Stimulated activated CD4-positive, alpha-beta T cell treated with anti-CD3 and anti-CD28 coated beads, TNF-alpha, amount 100 ng/mL, for 4 hours (primary cell): ENCODE measurements at places on chromosomes 2 and 18.

- no peak for DNase-seq
These were observed 5.8 kb upstream of the DTYMK start for GRCh38 chr2:241692448-241692847.

DNA sequence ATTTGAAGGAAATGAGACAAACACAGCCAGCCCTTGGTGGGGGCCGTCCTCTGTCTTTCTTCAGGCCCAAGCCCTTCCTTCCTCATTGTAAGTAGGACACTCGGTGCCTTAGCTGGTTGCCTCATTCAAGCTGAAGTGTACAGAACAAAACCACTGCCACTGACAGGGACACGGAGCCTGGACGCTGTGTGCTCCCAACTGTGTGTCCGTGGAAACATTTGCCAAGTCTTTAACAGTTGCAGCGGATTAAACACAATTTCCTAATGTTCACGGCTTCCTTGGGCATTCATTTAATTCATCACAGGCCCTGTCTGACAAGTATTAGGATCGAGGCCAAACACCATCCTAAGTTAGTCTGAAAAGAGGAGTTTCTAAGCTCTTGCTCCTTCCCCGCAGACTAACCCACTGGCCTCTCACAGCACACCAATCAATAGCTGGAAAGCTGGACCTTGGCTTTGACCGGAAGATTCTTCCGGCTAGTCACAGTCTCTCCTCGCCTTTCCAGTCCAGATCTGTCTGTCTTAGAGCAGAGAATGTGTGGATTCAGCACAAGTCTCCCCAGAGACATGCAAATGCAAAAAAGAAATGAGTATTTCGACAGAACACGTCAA lies 68.7 kb upstream of the ACSL3 start:
- no peak for DNase-seq

- DNase-seq, result no peak
These were observed 159.0 kb upstream of the CCDC195 start for GRCh38 chr2:224875153-224875552.

- no peak for DNase-seq
These were observed 2.4 kb downstream of the MTCL1 start for GRCh38 chr18:8707556-8708300.

GRCh38 chr2:136322428-136322827 lies 204.5 kb upstream of the CXCR4 start:
- no peak for DNase-seq

DNA sequence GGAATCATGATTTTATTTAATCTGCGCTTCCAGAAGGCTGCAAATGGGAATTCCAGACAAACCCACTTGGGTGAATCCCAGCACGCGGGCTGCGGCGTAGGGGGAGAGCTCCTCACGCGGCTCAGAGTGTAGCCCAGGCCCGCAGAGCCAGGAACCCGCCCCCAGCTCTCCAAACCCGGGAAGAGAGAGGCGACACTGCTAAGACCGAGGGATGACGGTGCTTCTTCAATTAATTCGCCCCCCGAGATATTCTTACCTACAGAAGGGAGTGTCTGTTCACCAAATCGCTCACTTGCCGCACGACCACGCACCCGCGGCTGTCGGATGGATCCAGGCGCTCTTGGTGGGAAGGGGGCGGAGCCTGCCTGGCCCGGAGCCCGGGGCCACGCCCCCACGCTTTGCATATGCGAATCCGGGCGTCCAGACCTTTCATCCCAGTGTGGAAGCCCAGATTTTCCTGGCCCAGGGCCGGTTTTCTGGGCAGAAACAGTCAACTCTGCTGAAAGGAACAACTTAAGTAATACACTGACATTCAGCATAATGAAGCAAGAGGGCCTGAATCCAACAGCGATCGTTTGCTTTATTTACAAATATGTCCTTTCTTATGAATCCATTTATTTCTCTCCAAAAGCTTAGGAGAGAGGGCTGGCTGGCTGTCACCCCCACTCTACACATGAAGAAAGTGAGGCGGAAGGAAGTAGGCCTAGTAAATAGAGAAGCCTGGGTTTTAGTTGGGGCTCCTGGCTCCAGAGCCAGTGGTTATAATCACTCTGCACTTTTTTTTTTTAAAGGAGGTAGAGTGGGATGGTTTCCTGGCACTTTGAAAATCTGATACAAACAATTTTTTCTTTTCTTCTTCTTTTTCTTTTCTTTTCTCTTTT lies at the start of gene SLC19A3:
Gene SLC19A3, minus strand, starts transcription at position 342 of the 881 bp plus-strand sequence. CDS start 15,710 bp downstream, outside the sequence.
- DNase-seq, result no peak

DNA sequence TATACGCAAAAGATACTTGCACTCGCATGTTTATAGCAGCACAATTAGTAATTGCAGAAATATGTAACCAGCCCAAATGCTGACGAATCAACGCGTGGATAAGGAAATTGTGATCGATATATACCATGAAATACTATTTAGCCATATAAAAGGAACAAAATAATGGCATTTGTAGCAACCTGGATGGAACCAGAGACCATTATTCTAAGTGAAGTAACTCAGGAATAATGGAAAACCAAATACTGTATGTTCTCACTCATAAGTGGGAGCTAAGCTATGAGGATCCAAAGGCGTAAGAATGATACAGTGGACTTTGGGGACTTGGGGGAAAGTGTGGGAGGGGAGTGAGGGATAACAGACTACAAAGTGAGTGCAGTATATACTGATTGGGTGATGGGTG lies 1008.0 kb upstream of the CRIM1 start:
- DNase-seq, result no peak

- no peak for DNase-seq
These were observed 134.8 kb upstream of the THUMPD2 start for GRCh38 chr2:39913648-39914461.
